CD4-positive, alpha-beta T cell treated with Interleukin-10 for 1 hour (primary cell): ENCODE measurements at places on chromosomes 6 and 20.

DNA sequence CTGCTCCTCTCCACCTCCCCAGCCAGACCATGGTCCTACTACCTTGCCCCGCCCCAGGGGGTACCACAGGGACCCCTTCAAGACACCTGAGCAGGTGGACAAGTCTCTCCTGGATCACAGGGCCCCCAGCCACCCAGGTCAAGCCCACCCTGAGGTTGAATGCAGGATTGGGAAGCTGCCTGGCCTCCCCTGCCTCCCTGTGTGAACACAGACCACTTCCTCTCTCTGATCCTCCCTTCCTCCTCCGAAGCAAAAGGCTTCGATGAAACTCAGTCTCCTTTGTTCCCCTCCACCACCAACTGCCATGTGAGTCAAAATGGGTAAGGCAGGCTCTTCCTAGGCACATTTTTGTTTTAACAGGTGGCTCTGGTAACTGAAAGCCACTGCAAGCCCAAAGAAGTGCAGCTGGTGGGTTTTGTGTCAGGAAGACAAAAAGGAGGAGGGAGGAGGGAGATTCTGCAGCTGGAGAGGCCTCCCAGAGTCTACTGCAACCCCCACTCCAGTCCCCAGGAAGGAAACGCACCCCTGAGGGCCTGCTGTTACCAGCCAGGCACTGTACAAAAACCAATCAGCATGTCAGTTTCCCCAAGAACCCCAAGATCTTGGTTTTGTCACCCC is 5.4 kb downstream of the ADA start:
- peak; percentile 39 for DNase-seq

GRCh38 chr6:117266257-117267053 is 1.1 kb downstream of the VGLL2 start:
- DNase-seq: no peak

- no peak for DNase-seq
Observed at GRCh38 chr6:168616816-168617765, 176.1 kb downstream of the SMOC2 start.

DNA sequence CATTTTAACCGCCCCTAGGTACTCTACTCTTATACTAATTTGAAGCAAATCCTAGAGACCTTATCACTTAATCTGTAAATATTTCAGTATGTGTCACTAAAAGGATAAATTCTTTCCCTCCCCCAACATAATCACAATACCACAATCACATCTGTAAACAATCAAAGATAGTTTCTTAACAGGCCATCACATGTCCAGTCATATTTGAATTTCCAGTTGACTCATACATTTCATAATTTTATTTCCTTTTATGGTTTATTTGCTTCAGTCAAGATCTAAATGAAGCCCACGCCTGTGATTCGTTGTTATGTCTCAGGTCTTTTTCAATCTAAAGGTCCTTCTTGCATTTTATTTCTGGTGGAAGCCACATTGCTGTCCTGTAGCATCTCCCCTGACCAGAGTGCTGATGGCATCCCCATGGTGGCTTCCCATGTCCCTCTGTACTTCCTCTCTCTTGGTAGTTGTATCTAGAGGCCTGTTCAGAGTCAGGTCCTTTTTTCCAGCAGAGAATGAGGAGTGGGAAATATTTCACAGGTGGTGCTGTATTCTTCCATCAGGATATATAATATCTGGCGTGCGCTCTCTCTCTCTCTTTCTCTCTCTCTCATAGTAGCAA is 128.6 kb upstream of the SLC22A23 start:
- no peak for DNase-seq

DNA sequence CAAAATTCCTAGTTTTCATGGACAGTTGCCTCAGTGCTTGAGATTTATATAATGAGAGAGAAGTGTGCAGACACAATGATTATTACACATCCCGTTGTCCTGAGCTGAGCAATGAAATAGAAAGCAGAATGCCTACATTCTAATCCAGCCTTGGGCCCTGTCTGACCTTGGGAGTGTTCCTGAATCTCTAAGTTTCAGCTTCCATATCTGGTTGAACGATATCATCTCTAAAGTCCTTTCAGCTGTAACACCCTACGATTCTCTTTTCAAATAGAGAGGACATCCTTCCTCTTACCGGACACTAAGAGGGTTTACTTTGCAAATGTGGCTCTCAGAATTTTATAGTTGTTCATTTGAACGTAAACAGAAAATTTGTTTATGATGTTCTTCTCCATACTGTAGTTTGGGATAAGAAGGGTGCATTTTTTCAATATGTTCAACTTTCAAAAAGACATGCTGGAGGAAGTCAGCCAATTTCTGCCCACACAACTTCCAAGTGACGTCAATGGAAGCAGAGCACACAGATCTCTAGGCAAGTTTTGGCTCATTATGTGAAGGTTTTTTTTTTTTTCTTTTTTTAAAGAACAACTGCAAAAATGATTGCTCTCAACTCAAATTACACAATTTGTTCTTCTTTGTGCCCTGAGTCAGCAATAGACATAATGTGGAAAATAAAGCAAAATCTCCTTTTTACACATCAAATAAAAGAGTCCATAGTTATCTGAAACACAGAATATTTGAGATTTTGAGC is 50.4 kb downstream of the PDE7B start:
- DNase-seq: no peak

- no peak for DNase-seq
Observed at GRCh38 chr20:47792021-47792618, 6.8 kb upstream of the SULF2 start.

GRCh38 chr6:75307364-75308004 is 22.9 kb upstream of the TMEM30A start:
- no peak for DNase-seq

- DNase-seq: peak; percentile 27
Observed at GRCh38 chr6:170438402-170438753, 114.7 kb downstream of the PSMB1 start.

DNA sequence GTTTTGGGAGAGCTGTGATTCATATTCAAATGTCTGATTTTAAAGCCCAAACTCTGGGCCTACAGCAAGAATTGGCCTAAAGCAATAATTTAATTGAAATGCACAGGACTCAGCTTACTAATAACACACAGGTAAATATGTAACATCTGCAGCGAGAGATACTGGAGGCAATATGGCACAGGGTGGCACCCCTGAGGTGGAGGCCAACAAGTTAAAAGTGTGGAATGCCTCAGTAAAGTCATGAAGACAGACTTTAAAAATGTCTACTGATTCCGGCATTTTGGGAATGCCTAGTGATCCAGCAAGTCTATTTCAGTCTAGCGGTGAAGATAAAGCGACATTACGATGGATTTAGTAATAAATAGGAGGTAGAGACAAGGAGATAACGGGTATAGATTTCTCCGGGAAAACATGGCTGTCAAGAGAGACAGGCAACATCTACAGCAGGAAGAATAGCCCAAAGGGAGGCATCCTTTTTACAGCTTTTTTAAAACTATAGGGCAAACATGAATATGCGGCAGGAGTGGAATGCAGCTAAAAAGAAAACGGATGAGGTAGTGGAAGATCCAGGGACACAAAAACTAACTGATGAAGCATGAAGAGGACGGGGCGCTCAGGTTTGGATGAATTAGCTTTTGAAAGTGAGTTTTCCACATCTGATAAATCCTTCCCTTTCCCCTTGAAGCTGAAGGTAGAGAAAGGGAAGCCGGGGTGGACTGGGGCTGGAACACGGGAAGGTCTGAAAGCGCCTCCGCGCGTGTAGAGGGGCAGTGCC is 1.2 kb downstream of the NANP start:
- no peak for DNase-seq

GRCh38 chr20:43190332-43190953 is 737 bp upstream of the PTPRT start:
- DNase-seq: no peak

GRCh38 chr6:143598466-143599080 is 79.2 kb upstream of the PHACTR2 start:
- peak; percentile 50 for DNase-seq

- DNase-seq: no peak
Observed at GRCh38 chr6:112821476-112821875, 474.3 kb downstream of the RFPL4B start.

GRCh38 chr20:23645575-23645974 is 7.8 kb upstream of the CST3 start:
- DNase-seq: no peak

GRCh38 chr20:63054681-63055240 is 48.0 kb upstream of the BHLHE23 start:
- DNase-seq: no peak

DNA sequence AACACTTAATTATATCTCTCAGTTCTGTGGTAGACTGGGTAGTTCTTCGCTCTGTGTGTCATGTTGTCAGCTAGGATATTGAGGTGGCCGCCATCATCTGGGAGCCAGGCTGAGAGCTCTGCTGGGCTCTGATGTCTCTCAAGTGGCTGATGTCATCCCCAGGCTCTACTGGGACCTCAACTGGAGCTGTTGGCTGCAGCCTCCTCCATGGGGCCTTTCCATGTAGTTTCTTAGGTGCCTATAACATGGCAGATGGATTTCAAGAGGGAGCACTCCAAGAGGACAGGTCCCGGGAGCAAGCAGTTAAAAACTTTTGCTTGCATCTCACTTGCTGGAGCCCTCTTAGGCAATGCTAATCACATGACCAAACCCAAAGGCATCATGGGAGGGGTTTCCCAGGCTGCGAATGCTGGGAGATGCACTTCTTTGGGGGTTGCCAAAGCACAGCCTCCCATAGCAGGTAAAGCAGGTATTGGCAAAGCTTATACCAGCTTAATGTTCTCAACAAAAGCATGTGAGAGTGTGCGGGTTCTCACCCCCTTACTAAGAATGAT is 129.8 kb downstream of the TMEM242 start:
- no peak for DNase-seq

- no peak for DNase-seq
Observed at GRCh38 chr20:15496501-15497039, 1076.7 kb downstream of the KIF16B start.

DNA sequence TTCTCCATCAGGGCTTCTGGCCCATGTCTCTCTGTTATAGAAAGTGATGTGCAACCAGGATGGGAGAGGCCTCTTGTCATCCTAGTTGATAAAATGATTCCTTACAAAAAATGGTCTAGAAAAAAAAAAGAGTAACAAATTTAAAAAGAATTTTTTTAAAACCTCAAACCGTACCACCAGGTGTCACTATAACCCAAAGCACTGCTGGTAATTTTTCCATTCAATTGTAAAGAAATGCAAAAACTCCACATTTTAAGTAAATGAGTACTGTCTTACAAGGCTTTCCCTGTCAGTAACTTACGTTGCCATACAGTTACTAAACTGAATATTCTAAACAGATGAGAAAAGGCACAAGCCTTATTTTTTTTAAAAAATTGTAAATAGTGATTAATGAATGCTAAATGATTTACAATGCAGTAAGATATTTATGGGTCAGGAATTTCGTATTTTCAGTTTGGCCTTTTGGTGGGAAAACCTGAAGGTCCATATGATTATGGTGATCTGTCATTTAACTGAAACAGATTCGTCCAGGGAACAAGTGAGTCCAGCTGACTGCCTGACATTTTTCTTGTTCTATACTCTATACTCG is 95.4 kb downstream of the OGFRL1 start:
- no peak for DNase-seq

- no peak for DNase-seq
Observed at GRCh38 chr6:87721311-87721710, 19.3 kb upstream of the AKIRIN2 start.

DNA sequence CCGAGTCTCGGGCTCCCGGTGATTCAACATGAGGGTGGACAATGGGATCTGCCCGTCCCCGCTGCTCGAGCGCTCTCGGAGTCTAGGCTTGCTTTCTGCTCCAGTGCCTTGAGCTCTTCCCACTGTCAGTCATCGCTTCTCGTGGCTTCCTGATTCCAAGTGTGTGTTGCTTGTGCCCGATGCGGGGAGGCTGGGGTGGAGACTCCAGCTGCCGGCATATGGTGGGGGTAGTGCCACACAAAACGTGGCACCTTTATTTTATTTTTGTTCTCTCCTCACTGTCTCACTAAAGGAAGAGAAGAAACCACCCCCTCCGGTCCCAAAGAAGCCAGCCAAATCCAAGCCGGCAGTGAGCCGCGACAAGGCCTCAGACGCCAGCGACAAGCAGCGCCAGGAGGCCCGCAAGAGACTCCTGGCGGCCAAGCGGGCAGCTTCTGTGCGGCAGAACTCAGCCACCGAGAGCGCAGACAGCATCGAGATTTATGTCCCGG is 14.8 kb upstream of the MYL9 start:
- no peak for DNase-seq

GRCh38 chr6:128446497-128446896 is 73.9 kb downstream of the PTPRK start:
- DNase-seq: no peak

GRCh38 chr6:46014511-46015118 is 1.0 kb downstream of the CLIC5 start:
- peak; percentile 32 for DNase-seq

DNA sequence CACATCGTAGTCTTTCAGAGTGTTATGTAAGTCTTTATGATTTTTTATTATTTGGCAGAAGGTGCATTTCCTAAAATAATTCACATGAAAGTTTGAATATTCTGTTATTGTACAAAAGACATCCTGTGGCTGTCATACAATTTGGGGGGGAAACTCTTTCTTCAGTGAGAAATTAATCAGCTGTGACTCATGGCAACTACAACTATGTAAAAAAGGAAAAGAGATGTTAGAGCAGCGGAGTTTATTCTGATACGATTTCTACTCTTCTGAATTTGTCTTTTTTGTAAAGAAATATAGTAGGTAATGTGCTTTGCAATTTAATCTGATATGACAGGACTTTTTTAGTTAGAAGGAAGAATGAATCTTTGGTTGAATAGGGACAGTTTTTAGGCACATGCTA is 14.2 kb downstream of the COL19A1 start:
- DNase-seq: no peak

- no peak for DNase-seq
Observed at GRCh38 chr6:83343121-83343520, 87.7 kb downstream of the ME1 start.

DNA sequence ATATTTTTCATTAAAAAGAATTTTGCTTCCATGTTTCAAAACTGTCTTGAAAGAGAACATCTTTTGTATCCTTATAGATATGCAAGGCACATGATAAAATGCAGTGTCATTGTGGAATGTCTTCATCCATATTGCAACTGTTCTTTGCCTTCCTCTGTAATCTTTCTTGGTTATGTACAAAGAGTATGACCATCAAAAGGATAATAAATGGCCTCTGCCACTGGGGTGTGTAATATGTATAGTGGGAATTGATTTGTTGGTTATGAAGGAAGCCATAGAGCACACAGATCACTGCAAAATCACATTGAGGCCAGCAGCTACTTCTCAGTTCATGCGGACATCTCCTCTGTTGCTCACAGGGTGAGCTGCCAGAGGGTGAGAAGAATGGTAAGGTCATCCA is 703.5 kb downstream of the TFAP2A start:
- DNase-seq: no peak

- peak; percentile 20 for DNase-seq
Observed at GRCh38 chr6:53734473-53735299, 60.1 kb upstream of the LRRC1 start.
